ENCODE measurements at places on chromosomes 11 and 22.

DNA sequence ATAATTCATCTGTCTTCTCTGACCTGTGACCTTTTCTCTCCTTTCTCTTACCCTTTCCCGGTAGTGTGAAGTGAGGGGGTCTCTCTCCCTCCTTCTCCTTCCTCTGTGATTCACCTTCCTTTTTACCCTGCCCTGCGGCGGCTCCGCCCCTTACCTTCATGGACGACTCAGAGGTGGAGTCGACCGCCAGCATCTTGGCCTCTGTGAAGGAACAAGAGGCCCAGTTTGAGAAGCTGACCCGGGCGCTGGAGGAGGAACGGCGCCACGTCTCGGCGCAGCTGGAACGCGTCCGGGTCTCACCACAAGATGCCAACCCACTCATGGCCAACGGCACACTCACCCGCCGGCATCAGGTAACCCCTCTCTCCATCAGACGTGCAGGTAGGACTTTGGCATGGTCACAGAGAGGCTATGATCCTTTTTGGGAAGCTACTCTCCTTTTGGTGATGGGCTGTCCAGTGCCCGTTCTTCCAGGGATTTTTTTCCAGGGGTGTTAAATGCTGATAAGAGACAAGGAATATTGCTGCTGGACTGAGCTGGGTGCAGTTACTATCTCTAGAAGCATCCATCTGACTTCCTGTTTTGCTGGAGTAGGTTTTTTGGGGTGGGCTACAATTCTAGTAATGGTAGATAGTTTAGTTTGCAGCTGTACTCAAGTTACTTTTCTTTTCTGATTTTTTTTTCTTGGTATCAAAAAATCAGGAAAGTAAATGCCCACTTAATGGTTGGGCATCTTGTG is 29.9 kb downstream of the CTNND1 start:
- DNase-seq, result no peak

GRCh38 chr11:126059238-126059781 is 3.4 kb downstream of the CDON start:
- no peak for DNase-seq

GRCh38 chr11:26263769-26264168 is 68.2 kb upstream of the ANO3 start:
- no peak for DNase-seq

GRCh38 chr11:93054881-93055280 is 85.4 kb downstream of the MTNR1B start:
- no peak for DNase-seq

Measured in NCI-H774 (cell line).